AG09309 (cell line): ENCODE measurements at places on chromosomes 2 and 18.

DNA sequence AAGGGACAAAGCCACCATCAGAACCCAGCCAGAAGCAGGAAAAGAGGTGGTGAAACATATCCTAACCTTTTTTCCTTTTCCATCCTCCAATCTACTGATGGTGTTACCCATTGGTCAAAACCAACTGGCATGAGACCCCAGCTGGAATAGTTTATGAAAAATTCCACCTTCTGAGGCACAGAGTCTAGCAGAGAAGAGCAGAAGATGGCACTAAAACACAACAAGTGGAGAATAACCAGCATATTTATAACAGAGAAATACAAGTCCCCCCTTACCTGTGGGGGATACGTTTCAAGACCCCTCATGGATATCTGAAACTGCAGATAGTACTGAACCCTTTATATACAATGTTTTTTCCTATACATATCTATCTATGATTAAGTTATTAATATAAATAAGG is 4.9 kb upstream of the INPP1 start:
- DNase-seq = no peak

DNA sequence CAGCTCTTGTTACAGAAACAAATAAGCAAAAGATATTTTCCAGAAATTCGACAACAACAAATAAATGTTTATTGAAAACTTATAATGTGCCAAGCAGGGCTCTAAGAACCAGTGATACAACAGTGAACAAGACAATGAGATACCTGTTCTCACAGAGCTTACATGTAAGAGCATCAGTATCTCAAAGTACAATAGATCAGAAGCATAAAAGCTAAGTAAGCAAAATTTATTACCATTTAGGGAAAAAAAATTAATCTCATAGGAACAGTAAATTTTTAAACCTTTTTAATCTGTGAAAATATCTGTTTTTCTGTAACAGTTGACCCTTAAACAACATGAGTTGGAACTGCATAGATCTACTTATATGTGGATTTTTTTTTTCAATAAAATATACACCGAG is 20.9 kb downstream of the ROCK1 start:
- DNase-seq = no peak

DNA sequence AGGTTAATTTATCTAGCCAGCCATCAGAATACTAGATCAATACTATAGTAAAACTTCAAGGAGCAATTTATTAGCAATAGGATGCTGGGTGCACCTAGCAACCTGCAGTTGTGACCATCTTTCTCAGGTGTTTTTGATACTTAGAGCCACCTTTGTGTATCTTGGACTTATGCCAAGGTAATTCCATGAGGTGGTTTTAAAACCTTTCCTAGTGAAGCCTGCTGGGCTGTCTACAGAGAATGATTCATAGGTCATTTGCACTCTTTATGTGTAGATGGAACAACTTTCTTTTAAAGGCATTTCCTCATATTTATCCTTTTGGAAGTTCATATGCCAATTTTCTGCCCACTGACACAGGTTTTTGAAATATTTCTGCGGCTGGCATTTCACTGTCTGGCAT is 1030.1 kb upstream of the POU3F3 start:
- DNase-seq = no peak

- peak; percentile 66 for DNase-seq
These were observed 42.0 kb downstream of the EPHA4 start for GRCh38 chr2:221529943-221530652.

GRCh38 chr18:78859686-78860085 is 119.9 kb upstream of the SALL3 start:
- no peak for DNase-seq

- no peak for DNase-seq
These were observed 134.2 kb downstream of the KCNJ3 start for GRCh38 chr2:154832711-154833110.

DNA sequence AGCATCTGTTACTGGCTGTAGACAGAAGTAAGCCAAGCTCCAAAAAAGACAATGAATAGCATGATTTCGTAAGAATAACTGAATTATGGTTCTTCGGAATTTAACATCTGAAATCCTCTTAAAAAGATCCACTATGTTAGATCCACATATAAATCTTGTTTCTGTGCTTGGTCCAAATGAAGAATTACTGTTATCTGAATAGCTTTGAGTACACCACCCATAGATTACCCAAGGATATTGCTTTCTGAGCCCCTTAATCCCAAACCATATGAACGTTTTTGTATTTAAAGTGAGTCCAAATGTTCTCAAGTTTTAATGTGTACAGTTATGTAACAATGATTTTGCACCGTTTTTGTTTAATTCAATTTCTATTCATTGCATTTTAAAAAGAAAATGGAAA is 124.9 kb downstream of the DSC3 start:
- no peak for DNase-seq

DNA sequence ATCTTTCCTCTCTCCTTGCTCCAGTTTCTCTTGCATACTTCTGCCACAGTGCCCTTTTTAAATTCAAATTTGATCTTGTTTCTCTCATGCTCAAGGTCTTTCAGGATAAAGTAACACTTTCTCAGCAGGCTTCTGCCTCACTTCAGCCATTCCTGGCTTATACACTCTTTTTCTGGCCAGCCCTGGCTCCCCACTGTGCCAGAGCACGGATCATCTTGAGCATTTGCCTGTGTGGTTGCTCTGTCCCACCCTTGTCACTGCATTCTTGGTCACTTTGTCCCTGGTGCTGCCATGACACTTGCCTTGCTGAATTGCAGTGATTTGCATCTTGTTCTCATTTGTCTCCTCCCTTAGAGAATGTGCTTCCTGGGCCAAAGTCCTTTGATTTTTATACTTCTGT is 634.3 kb downstream of the TMEM182 start:
- DNase-seq = no peak

DNA sequence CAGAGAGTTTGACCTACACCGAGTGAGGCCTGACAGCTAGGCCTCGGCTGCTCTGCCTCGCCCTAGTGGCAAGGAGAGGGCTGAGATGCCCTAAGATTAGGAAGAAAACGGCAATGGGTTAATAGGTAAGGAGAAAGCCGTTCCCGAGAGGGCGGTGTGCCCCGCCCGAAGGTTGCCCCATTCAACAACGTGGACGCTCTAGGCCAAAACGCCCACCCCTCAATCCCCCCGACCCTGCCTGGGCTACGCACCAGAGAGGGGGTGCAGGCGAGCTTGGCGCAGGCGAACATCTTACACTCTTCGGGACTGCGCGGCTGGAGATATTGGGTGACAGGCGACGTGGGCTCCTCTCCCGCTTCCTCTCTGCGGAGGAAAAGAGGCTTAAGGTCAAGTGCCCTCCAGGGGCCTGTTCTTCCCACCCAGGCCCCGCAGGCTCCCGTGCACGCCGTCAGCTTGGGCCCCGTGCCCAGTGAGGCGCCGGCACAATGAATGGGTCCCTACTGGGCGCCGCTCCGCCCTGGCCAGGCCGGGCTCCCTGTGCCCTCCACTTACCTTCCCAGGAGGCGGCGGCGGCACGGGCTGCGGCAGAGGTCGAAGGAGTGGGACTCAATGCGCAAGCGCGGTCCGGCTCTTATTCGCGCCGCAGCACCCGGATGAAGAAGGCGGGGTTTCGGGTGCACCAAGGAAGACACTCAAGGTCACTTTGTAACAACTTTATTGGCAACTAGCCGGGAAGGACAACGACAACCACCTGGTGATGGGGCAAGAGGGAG is at the start of gene ATP5MC3:
TSS of gene ATP5MC3 (minus strand) at position 607 of the 773 bp plus-strand sequence. CDS start at position 290, 317 bp downstream.
- peak; percentile 74 for DNase-seq

DNA sequence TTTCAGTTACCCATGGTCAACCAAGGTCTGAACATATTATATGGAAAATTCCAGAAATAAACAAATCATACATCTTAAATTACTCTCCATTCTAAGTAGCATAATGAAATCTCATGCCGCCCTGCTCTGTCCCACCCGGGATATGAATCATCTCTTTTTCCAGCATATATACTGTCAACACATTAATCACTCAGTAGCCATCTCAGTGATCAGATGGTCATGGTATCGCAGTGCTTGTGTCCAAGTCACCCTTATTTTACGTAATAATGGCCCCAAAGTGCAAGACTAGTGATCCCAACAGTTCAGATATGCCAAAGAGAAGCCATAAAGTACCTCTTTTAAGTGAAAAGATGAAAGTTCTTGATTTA is 43.8 kb downstream of the OSBPL6 start:
- DNase-seq = no peak

GRCh38 chr2:142536966-142537365 is 340.5 kb upstream of the KYNU start:
- DNase-seq = no peak

GRCh38 chr2:19874726-19875125 is 27.1 kb downstream of the TTC32 start:
- DNase-seq = no peak

DNA sequence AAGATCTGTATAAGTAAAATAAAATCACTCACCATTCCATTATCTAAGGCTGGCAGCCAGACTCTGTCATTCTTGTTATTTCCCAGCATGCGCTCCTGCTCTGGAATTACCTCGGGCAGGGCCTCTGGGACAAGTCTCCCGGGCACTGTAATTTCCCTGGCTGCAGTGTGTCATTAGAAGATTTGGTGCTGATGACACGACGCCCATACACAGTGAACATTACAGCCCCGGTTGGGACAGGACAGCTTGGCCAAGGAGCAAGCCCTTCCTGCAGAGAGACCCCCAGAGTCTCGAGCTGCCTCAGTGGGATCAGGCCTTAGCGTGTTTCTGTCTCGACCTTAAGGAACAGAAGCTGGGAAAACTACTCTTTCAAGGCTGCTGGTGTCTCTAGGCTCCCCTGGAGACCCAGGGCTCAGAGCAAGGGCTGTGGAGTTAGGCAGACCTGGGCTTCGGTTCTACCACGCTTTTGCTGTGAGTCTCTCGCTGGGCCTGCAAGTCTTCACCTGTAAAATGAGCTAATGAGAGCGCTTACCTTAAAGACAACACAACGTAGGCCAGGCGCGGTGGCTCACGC is 39.7 kb downstream of the SMAD7 start:
- DNase-seq = no peak

GRCh38 chr2:30257266-30258214 is 26.2 kb downstream of the LBH start:
- no peak for DNase-seq

DNA sequence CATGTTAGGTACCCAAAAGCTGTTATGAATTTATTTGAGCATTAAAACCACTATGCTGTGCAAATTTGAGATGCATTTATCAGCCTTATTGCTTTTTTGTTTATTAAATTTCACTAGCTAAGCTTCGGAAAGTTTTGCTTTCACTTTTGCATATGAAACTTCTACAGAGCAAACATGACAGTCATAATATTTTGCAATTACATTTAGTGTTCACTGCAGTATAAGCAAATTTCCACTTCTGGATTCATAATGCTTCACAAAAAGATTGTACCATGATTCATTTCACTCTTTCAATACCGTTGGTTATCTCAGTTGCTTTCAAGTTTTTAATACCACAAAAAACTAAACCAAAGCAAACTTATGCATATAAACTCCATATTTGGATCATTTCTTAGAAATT is 228.7 kb upstream of the SLC8A1 start:
- DNase-seq = no peak

- DNase-seq = no peak
These were observed 22.4 kb downstream of the LRRFIP1 start for GRCh38 chr2:237649541-237650454.

DNA sequence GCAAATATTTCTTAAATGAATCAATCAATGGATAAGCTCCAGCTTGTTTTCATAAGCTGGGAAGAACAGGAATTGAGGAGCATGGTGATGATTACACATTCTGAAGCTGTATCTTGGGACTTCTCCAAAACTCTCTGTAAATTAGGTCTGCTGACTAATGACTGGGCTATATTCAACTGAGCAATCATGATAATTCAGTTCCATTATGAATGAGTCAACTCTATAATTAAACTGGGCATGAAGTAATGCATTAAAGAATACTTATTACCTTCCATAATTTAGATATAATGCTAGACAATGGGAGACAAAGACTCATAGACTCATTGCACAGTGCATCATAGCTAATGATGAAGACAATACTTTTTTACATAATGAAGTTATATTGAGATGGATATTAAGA is 207.4 kb downstream of the CBLN2 start:
- DNase-seq = no peak

DNA sequence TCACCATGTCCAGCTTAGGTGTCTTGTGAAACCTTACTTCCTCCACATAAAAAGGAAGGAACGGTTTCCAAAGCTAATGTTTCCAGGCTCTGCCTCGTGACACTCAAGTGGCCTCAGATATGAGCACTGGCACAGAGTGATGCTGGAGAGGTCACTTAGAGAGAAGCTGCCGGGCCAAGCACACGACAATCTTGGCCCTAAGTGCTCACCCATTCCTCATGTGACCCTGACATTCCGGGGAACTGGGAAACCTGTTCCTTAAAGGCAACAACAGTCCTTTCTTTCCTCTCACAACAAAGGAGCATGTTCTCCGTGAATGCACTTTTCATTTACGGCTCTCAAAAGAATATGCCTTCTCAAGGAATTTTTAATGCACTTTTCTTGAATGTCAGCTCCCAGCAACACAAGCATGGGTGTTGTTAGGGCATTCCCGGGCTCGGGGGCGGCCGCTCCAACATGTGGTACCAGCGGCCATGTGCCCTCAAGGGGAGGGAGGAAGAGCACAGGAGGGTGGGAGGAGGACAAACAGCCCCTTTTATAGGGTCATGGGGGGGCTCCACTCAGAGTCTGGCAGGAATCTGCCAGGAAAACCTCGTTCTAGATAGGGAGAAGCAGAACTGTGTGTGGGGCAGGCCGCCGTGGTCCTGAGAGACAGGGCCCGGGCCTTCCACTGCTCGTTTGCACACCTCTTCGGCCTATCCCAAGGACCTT is 118.6 kb downstream of the MBP start:
- no peak for DNase-seq

DNA sequence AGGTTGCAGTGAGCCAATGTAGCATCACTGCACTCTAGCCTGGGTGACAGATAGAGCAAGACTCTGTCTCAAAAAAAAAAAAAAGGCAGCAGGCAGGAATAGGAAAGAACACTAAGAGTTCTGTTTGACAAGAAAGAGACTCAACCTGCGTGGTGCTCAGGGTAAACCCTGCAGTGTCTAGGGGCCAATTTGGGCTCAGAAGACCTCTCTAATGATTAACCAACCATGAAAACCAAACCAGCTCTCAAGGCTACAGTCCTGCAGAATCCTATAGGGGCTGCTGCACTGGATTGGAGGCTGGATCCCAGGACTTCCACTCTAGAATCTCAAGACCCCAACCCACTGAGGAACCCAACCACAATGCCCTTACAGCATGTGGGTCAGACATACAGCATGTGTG is 2.4 kb downstream of the TRABD2A start:
- DNase-seq = no peak

- peak; percentile 91 for DNase-seq
These were observed 55.1 kb upstream of the MAP4K3 start for GRCh38 chr2:39492095-39492590.

DNA sequence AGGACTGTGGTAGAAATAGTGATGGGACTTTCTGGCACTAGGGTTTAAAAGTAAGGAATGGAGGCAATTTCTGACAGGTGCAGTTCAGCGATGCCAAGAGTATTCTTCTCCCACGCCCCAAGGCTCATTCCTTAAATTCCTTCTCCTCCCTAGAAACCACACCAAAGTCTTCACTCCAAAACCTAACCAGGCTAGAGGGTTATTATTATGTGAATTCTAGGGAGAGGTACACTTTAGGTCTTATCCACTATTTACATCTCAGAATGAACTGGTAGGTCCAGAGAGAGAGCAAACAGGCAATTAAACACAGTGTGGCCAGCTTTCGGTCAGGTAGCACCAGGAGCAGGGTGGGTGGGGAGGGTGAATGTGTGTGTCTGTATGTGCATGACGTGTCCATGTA is 11.4 kb downstream of the IL1F10 start:
- no peak for DNase-seq

GRCh38 chr2:224884188-224884587 is 158.1 kb downstream of the DOCK10 start:
- peak; percentile 65 for DNase-seq
